ENCODE measurements at places on chromosomes 16 and 17.

DNA sequence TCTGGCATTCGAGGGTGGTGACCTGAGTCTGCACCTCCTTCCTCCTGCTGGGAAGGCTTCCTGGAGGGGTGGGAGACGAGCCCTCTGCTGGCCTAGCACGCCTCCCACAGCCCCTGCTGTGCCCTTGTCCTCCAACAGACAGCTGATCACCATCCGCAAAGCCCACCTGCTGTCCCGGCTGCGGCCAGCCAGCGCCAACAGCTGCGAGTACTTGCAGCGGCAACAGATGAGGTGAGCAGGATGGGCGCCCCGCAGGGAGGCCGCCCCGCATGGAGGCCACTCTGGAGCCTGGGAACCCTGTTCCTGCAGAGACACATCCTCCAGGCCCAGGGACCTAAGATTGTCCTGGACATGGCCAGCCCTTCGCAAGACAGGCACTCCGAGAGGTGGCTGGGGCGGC lies 21.6 kb downstream of the UBALD1 start:
- DNase-seq: no peak

- DNase-seq: no peak
Measured at GRCh38 chr16:73531021-73531420, 483.1 kb upstream of the ZFHX3 start.

DNA sequence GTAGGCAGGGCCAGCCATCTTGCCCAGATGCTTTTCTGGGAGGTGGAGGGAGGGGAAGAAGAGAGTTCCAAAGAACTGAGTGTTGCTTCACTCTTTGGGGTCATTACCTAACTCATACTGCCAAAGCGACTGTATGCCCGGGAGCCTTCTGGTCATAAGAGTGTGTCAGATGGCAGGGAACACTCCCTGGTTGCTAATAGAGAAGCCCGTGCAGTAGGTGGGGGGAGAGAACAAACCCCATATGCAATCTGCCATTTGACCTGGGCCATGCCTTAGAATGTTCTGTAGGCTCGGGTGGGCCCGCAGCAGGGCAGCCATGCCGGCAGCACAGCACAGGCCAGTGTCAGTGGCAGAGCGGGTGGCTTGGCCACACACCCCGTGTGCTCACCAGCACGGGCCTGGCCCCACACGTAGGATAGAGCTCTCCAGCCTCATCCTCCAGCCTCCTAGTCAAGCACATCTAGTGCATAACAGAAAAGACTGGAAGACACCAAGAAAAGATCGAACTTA lies 120.5 kb downstream of the SOCS1 start:
- DNase-seq: no peak

GRCh38 chr17:8608001-8608400 lies 22.5 kb downstream of the MYH10 start:
- DNase-seq: no peak

DNA sequence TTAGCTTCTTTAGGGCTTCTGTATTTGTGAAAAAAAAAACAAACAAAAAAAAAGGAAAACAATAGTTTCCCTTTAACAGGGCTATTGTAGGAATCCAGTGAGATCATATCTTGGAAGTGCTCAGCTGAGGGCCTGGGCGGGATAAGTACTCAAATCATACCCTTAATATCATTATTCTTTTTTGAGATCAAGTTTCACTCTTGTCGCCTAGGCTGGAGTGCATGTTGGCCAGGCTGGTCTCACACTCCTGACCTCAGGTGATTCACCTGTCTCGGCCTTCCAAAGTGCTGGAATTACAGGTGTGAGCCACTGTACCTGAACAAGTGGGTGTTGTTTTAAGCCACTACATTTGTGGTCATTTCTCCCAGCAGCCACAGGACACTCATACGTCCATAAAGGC lies 87.0 kb downstream of the CDH13 start:
- no peak for DNase-seq

- DNase-seq: no peak
Measured at GRCh38 chr17:27466743-27467375, 10.6 kb downstream of the KSR1 start.

DNA sequence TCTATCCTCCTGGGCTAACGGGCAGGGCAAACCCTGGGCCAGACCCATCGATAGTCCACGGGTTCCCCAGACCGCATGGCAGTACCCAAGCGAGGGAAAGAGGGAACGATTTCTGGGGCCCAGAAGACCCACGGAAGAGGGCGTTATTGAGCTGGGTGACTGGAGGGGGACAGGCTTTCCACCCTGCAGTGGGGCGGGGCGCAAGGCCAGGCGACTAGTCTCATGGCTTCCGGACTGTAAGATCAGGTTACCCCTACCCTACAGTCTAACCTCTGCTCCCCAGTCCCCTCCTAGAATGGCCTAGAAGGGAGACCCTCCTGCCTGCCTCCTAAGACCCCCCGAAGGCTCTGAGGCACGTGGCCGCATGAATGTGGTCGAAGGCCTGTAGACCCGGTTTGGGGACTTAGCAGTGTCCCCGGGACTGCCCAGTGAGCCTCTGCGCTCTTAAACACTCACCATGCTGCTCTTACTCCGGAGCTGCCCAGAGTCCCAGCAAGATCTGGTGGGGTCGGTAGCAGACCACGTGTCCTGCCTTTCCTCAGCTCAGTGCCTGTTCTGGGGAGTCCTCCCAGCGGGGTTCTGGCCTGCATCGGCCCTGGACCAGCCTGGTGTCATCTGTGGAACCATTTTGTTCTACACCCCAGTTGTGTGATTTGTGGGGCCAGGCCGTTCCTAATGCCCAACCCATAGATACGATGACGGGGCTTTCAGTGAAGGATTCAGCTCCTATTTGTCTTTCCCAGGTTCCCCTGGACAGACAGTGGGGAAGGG lies 13.2 kb upstream of the AURKB start:
- DNase-seq: peak; percentile 46

DNA sequence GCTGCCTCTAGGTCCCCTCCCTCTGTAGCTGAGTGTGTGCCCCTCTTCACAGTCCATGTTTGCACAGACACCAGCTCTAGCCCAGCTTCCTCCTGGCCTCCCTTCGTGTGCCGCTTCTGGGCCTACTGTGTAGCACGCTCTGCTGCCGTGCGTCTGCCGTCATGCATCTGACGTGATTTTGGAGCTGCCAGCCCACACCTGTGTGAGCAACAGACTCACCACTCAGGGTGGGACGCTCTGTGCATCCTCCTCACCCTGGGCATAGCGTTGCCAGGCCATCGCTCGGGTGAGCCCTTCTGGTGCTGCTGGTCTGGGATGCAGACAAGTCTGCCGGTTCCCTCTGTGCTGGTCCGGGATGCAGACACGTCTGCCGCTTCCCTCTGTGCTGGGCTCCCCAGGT lies 39.4 kb upstream of the ZNF750 start:
- DNase-seq: no peak

GRCh38 chr16:5065813-5066212 lies at the start of gene C16orf89:
C16orf89 (minus strand) TSS chr16:5065956; CDS start chr16:5065908, 48 bp downstream.
- no peak for DNase-seq

GRCh38 chr16:84925092-84925772 lies 86.1 kb downstream of the ZDHHC7 start:
- peak; percentile 2 for DNase-seq

GRCh38 chr16:9791556-9791955 lies 390.7 kb downstream of the GRIN2A start:
- DNase-seq: no peak

DNA sequence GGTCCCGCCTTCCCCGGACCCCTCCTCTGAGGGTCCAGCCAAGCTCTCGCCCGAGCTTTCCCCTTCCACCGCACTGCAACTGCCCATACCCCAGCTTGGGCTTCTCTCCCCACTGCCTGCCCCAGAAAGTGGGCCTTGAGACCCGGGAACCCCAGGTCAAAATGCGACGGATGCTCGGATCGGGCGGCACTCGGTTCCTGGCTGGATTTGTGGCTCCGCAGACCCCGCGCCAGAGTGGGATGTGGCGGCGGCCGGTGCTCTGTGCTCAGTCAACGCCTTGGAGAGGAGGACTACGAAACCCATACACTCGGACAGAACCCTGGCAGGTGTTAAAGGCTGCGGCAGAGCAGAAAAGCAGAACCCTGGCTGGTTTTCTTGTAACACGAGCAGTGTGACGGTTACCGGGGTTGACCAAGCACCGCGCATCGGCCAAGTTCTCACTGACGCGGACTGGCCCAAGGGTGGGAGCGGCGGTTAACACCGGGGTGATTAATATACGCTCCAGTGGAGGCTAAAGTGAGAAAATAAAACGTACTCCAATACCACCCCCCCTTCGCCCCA lies 885 bp upstream of the SLFN13 start:
- DNase-seq: no peak

DNA sequence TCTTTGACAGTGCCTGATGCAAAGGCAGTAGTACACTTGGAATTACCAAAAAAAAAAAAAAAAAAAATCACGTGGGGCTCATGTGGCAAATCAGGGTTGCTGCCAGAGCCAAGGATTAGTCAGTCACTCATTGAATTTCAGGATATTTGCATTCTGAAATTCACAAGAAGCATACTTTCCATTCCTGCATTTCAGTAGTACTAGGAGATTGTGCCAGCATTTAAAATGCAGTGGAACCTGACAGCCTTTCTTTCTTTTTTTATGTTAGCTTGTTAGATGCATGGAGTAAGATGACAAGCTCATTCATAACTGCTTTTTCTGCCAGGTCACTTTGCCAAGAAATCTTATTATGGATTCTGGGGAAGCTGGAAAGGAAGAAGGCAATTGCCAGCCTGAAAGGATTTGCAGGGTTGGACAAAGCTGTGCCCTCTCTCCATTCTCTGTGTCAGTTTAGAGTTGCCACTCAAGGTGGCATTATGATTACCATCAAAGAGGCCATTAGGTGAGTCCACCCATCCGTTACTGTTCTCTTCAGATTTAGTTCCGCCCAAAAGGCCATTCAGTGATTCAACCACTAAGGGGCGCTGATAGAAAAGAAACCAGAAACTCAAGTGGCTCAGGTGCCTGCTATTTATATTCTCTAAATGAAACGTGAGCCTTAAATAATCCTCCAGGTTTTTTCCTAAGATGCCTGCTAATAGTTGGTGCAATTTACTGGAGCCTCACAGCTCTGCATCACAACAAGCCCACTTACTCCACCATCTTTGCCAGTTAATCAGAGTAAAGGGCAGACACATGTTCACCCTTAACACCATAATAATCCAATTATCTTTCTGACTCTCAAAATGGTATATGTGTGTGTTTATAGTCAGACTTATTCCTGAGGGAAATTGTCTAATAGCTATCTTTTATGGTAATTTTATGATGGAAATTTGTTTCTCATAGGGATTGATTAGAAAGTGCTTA lies 59.0 kb downstream of the TANGO6 start:
- peak; percentile 65 for DNase-seq

DNA sequence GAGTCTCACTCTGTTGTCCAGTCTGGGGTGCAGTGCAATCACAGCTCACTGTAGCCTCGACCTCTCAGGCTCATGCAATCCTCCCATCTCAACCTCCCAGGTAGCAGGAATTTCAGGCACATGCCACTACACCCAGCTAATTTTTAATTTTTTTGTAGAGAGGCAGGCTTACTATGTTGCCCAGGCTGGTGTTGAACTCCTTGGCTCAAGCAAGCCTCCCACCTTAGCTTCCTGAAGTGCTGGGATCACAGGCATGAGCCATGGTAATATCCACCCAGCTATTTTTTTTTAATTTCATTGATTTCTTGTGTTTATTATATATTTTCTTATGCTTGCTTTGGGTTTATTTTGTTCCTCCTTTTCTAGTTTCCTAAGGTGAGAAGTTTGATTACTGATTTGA lies 33.9 kb upstream of the NACA2 start:
- no peak for DNase-seq

- DNase-seq: no peak
Measured at GRCh38 chr16:73505577-73505976, 457.6 kb upstream of the ZFHX3 start.

DNA sequence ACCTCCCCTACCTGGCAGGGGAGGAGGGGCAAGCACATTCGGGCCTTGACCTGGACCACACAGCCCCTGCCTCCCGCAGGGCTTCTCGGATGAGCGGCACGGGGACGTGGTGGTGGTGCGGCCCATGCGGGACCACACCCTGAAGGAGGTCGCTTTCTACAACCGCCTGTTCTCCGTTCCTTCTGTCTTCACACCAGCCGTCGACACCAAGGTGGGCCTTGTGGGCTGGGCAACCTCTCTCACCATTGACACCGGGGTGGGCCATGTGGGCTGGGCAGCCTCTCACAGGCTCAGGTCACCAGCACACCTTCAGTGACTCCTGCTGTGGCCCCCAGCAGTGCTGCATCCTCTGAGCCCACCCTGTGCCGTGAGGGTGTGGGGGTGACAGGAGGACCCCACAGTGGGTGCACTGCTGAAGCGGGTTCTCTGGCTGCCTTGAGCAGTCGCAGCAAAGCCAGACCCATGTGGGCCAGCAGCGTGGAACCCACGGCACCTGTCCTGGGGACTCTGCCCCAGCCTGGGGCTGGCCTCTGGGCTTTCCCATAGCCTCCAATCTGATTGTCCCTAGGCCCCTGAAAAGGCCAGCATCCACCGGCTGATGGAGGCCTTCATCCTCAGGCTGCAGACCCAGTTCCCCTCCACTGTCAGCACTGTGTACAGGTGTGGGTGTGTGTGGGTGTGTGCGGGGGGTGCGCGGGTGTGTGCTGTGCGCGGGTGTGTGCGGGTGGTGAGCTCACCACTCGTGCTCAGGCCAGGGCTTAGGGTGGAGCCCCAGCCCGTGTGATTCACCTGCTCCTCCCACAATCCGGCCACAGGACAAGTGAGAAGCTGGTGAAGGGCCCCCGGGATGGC lies 7.5 kb downstream of the CTU2 start:
- DNase-seq: no peak

- no peak for DNase-seq
Measured at GRCh38 chr17:19579867-19580565, 46.4 kb downstream of the SLC47A1 start.

GRCh38 chr16:66130296-66130905 lies 236.1 kb upstream of the CDH5 start:
- DNase-seq: no peak

DNA sequence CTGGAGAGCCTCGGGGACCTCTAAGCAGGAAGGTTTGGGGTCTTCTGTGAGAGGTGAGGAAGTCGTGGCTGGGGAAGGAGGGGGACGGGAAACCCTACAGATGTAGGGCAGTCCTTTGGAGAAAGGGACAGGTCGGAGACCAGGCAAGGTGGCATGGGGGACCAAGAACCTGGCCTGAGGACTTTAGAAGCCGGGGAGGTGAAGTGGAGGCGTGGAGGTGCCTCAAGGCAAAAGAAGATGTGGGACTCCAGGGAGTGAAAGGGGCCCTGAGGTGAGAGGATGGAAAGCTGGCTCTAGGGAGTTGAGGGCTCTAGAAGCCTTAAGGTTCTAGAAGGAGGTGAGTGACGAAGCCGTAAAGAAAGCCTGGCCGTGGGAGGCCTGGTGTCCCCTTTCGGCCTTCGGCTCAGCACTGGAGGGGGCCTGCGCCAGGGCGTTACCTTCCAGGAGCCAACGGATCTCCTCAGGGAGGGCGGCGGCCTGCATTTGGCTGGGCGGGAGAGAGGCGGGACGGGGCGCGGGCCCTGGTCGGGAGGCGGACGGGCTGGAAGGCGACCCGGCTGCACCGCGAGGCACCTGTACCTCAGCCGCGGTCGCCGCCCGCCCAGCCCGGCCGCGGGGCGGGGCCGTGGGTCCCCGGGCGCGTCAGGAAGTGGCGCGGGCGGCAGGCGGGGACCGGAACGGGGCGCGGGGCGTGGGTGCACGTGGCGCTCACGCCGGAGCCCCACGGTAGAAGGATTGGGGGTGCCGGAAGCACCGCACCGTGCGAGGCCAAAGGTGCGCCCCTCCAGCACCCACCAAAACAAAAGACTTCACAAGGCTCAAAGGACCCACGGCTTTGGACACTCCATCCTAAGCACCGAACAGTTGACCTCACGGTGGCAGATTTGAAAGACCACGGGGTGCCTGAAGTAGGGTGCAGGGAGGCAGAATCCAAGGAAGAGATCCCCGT lies at the start of gene SKAP1:
Gene SKAP1, minus strand, starts transcription at position 577 of the 949 bp plus-strand sequence.
- no peak for DNase-seq

- DNase-seq: no peak
Measured at GRCh38 chr17:18327093-18327492, 12.0 kb downstream of the SMCR8 start.

GRCh38 chr17:79914813-79915740 lies 75.8 kb upstream of the CBX4 start:
- no peak for DNase-seq

All from NCI-H1105 (cell line).